ENCODE measurements at places on chromosomes 16 and 17.

- peaks cover 7% of the 10 kb centered on the region for H3K27me3 ChIP-seq
- no peaks in the 10 kb centered on the region for H3K4me1 ChIP-seq
- H3K4me3 ChIP-seq = no peak overlapping the region
- no peak for DNase-seq
Observed at GRCh38 chr17:36920032-36921005, 17.0 kb upstream of the LHX1 start.

DNA sequence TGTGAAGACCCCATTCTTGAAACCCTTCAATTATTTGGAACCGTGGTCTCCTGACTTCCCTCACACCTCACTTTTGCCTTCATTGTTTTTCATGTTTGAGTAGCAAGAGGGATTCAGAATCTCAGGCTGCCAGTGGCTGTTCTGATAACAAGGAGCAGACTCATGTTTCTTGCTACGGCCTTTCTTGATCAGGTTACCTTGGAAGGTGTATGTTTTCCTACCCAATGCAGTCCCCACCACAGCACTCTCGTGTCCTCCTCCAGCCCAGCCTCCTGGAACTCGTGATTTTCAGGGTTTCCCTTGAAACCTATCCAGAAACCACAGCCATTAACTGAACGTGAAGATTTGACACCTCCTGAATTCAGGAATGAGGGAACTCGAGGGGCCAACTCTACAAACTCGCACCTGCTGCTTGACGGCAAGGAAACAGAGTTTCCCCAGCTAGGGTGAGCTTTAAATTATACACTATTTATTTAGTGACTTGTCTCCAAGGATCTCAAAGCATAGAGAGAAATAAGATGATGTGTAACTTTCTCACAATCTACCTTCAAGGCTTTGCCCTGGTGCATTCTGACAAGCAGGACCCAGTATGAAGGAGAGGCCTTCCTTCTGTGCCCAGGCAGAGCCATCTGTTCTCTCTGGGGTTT is 1.6 kb downstream of the ZFHX3 start:
- H3K36me3 ChIP-seq = no peaks in the 10 kb centered on the region
- H3K27me3 ChIP-seq = no peaks in the 10 kb centered on the region
- no peak overlapping the region for H3K4me3 ChIP-seq

DNA sequence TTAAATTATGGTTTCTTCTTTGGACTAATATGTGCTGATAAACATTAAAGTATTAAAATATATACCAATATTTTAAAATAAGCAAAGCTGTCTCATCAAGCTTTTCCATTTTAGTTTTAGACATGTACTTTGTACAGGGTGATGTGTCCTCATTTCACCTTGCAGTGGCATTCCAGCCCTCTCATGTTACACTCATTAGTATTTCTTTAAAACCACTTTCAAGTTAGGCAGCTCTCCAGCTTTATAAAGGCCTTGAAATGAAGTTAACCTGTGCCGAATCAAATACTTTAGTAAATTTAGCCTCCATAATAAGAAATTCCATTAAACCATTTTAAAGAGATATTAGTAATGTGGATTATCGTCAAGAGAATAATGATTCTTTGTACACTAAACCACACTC is 107.6 kb upstream of the HLF start:
- H3K4me3 ChIP-seq = no peak overlapping the region
- no peaks in the 10 kb centered on the region for H3K27me3 ChIP-seq
- H3K36me3 ChIP-seq = no peaks in the 10 kb centered on the region

- no peaks in the 10 kb centered on the region for H3K4me1 ChIP-seq
- no peak overlapping the region for H3K4me3 ChIP-seq
- H3K27me3 ChIP-seq = no peaks in the 10 kb centered on the region
- H3K27ac ChIP-seq = no peak overlapping the region
Observed at GRCh38 chr17:73757420-73757819, 113.2 kb upstream of the SDK2 start.

GRCh38 chr16:76226011-76226410 is 51.2 kb upstream of the CNTNAP4 start:
- no peak for DNase-seq
- no peak overlapping the region for H3K27ac ChIP-seq

DNA sequence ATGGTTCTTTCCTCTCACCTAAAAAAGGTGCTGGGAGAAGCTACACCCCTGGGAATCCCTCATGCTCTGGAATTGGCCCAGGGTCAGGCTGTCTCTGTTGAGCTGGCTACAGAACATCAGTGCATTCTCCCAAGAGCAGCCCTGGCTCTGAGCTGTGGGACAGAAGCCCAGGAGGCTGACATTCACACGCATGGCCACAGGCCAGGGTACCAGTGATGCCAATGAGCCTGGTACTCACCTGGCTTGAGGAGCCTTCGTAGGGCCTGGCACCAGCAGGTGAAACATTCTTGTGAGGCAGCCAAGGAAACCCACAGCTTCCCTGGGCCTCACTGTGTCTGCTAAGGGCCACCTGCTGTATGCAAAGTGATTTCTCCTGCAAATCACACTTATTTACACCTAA is 121.7 kb upstream of the CCL2 start:
- no peak for DNase-seq
- no peak overlapping the region for H3K27ac ChIP-seq
- no peak overlapping the region for H3K4me3 ChIP-seq
- H3K36me3 ChIP-seq = no peaks in the 10 kb centered on the region
- no peaks in the 10 kb centered on the region for H3K4me1 ChIP-seq

- H3K4me1 ChIP-seq = peaks cover 7% of the 10 kb centered on the region
- H3K36me3 ChIP-seq = no peaks in the 10 kb centered on the region
- DNase-seq = no peak
- no peak overlapping the region for H3K4me3 ChIP-seq
- H3K27ac ChIP-seq = no peak overlapping the region
Observed at GRCh38 chr17:3986270-3986938, 22.2 kb upstream of the ATP2A3 start.

- no peaks in the 10 kb centered on the region for H3K36me3 ChIP-seq
- H3K27ac ChIP-seq = no peak overlapping the region
Observed at GRCh38 chr16:86383488-86384262, 126.7 kb upstream of the FOXF1 start.

- H3K27ac ChIP-seq = no peak overlapping the region
- no peaks in the 10 kb centered on the region for H3K27me3 ChIP-seq
Observed at GRCh38 chr16:668519-669171, 713 bp downstream of the RHOT2 start.

DNA sequence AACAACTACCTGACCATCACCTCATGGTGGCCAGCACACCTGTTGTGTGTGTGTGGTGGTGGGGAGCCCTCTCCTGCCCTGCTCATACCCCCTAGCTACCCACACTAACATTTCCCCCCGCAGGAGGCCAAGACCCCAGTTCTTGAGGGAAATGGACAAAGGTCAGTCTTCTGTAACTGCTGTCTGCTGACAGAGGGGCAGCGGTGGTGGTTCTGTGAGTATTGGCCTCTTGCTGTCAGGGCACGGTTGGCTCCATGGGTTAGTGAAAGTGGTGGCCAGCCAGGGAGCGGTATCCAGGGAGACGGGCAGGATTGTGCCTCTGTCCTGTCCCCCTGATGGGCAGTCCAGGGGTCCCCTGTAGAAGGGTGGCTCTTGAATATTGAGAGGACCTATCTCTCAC is 26.2 kb downstream of the ZNF778 start:
- no peaks in the 10 kb centered on the region for H3K27me3 ChIP-seq
- H3K4me1 ChIP-seq = peaks cover 21% of the 10 kb centered on the region
- DNase-seq = no peak
- no peak overlapping the region for H3K4me3 ChIP-seq
- no peaks in the 10 kb centered on the region for H3K36me3 ChIP-seq

- peak within 1 kb of the TSS; percentile 15 for H3K4me3 ChIP-seq
- peak; percentile 14 for DNase-seq
- H3K27me3 ChIP-seq = no peaks in the 10 kb centered on the region
- peaks cover 30% of the 10 kb centered on the region for H3K4me1 ChIP-seq
Observed at GRCh38 chr17:34579017-34579946, at the start of gene TMEM132E. Gene TMEM132E (plus strand): TSS chr17:34579582. CDS start chr17:34581077, 1,495 bp downstream.

GRCh38 chr16:11816123-11816522 is 19.1 kb upstream of the ZC3H7A start:
- H3K27ac ChIP-seq = no peak overlapping the region
- no peak overlapping the region for H3K4me3 ChIP-seq
- no peak for DNase-seq
- H3K27me3 ChIP-seq = no peaks in the 10 kb centered on the region

GRCh38 chr17:52106638-52107261 is 51.8 kb downstream of the CA10 start:
- no peaks in the 10 kb centered on the region for H3K4me1 ChIP-seq
- H3K27me3 ChIP-seq = no peaks in the 10 kb centered on the region
- no peak for DNase-seq
- no peak overlapping the region for H3K4me3 ChIP-seq

- H3K4me3 ChIP-seq = peak overlapping the region; percentile 81
- H3K4me1 ChIP-seq = peaks cover 82% of the 10 kb centered on the region
- H3K36me3 ChIP-seq = peaks cover 14% of the 10 kb centered on the region
- peak overlapping the region; percentile 100 for H3K27ac ChIP-seq
- no peaks in the 10 kb centered on the region for H3K27me3 ChIP-seq
Observed at GRCh38 chr17:58335779-58336455, 7.3 kb upstream of the TSPOAP1 start.

DNA sequence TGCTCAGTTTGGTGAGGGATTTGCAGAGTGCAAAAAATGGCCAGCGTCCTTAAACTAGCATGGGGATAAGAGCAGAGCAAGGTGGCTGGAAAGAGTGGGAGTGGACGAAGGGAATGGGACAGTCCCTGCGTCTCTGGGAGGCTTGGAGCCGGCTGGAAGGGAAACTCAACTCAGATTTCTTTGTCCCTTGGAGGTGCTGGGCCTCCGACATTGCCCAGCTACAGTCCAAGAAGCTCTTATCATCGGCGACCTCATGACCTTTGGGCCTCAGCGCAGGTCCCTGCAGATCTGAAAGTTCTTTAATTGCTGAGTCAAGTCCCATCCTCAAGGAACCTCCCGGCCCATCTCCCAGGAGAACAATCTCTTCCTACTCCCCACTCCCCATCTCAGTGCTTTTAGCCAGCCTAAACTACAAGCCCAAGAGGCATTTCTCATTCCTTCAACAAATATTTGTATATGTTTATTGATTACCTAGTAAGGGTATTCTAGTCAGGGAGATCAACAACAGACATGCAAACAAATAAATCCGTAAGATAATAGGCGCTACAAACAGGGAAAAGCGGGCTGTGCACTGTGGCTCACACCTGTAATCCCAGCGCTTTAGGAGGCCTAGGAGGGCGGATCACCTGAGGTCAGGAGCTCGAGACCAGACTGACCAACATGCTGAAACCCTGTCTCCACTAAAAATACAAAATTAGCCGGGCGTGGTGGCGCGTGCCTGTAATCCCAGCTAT is 985 bp upstream of the TMEM107 start:
- peak overlapping the region; percentile 48 for H3K4me3 ChIP-seq
- DNase-seq = no peak
- no peaks in the 10 kb centered on the region for H3K36me3 ChIP-seq
- peaks cover 37% of the 10 kb centered on the region for H3K4me1 ChIP-seq

DNA sequence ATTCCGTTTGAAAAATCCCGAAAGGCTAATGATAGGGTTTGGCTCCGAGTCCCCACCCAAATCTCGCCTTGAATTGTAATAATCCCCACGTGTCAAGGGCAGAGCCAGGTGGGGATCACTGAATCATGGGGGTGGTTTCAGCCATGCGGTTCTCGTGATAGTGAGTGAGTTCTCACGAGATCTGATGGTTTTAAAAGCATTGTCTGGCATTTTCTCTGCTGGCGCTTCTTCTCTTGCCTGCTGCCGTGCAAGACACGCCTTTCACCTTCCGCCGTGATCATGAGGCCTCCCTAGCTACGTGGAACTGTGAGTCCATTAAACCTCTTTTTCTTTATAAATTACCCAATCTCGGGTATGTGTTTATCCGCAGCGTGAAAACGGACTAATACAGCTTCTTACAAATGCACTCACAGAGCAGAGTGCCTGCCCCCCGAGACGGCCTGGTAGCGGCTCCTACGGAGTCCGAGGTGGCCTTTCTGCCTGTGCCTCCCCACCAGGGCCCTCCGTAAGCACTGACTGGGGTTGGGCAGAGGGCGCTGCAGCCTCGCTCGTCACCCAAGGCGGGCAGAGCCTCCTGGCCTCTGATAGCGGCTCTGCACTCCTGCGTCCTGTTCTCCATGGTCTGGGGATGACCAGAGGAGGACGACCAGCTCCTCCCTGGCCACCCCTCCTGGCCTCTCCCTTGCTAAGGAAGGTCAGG is 131.7 kb downstream of the FOXL1 start:
- no peaks in the 10 kb centered on the region for H3K4me1 ChIP-seq
- H3K27ac ChIP-seq = no peak overlapping the region
- H3K36me3 ChIP-seq = no peaks in the 10 kb centered on the region
- no peak overlapping the region for H3K4me3 ChIP-seq
- DNase-seq = no peak

DNA sequence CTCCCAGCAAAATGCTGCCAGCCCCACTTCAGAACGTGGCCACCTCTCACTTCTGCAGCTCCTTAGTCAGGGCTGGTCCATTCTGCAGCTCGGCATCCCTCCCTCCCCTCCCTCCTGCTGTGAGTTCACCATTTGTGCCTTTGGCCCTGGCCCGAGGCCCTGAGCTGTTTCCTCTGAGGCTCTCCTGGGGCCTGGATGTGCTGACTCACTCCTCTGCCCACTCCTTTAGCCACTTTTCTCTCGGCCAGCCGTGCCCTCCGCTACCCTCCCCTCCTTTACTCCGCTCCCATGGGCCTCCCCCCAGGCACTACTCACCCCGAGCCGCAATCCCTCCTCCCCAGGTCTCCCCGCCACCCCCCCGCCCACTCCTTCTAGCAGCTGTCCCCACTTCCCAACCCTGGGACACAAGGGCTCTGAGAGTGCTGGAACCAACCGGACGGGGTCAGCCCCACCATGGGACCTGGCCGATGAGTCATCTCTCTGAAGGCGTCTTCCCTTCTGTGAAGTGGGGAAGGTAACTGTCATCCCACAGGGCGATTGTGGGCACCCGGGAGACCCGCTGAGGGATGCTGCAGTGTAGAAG is 11.5 kb downstream of the KCNG4 start:
- H3K36me3 ChIP-seq = no peaks in the 10 kb centered on the region
- H3K4me3 ChIP-seq = no peak overlapping the region
- H3K4me1 ChIP-seq = no peaks in the 10 kb centered on the region
- DNase-seq = no peak

- no peaks in the 10 kb centered on the region for H3K36me3 ChIP-seq
- H3K27me3 ChIP-seq = no peaks in the 10 kb centered on the region
- no peak for DNase-seq
- no peaks in the 10 kb centered on the region for H3K4me1 ChIP-seq
- H3K27ac ChIP-seq = no peak overlapping the region
- no peak overlapping the region for H3K4me3 ChIP-seq
Observed at GRCh38 chr16:86244158-86244557, 266.2 kb upstream of the FOXF1 start.

DNA sequence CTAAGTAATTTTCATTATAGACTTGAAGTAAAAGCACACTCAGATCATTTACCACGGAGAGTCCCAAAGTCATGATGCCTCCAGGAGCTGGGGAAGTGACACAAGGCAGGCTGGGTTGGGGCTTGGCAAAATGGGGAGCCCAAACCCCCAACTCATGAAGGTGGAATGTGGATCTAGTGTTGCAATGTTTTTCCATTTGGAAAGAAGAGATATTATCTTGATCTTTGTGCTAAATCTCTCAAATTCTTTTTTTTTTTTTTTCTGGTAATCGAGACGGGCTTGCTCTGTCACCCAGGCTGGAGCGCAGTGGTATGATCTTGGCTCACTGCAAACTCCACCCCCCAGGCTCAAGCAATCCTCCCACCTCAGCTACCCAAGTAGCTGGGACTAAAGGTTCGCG is 7.5 kb upstream of the KCNG4 start:
- no peak overlapping the region for H3K27ac ChIP-seq
- H3K27me3 ChIP-seq = no peaks in the 10 kb centered on the region
- H3K4me3 ChIP-seq = no peak overlapping the region
- H3K4me1 ChIP-seq = no peaks in the 10 kb centered on the region
- no peaks in the 10 kb centered on the region for H3K36me3 ChIP-seq

All from B cell (primary cell).